ENCODE measurements at places on chromosomes 5 and 9.

DNA sequence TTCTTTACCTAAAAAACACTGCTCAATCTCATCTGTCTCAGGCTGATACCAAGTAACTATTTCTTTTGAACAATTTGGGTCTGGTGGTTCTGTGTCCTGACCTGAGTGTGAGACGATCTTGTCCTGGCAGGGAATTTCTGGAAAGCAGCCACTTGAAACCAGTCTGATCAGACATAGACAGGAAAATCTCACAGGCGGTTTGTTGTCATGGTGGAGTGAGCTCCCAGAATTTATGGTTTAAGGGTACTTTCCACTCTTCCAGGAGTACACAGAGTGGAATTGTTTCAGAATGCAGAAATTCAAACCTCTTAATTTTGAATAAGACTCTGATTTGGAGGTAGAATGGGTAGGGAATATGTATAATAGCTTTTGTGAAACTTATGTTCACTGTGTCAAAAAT lies 268.2 kb downstream of the ISL1 start:
- DNase-seq = no peak

- DNase-seq = no peak
Measured at GRCh38 chr5:95907067-95907705, 54.5 kb downstream of the ELL2 start.

DNA sequence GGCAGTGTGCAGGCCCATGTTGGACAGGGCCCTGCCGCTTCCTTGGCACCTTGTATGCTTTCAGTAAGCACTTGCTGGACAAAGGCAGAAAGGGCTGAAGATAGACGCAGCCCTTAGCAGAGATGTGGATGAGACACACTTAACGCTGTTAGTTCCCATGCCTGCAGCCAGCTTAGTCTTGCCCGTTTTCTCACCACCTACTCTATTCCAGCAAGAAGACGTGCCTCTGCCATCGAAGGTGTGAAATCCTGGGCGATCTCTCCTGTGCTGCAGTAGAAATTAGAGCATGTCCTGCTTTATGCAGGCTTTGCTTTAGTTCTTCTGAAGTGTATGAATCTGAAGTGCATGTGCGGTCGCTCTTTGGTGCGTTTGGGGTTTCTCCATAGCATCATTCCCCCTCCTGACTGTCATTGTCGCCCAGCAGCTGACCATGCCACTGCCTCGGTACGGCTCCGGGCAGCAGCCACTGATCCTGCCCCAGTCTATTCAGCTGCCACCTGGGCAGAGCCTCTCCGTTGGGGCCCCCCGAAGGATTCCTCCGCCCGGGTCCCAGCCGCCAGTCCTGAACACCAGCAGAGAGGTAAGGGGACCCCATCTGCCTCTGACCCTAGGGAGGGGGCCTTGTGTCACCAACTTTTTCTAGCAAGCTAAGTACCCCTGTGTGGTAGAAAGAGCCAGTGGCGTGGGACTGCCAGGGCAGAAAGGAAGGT lies 11.6 kb upstream of the POMT1 start:
- no peak for DNase-seq

- DNase-seq = no peak
Measured at GRCh38 chr5:160451281-160451680, 29.6 kb downstream of the PTTG1 start.

- no peak for DNase-seq
Measured at GRCh38 chr9:114914139-114914538, 16.3 kb downstream of the TNFSF8 start.

DNA sequence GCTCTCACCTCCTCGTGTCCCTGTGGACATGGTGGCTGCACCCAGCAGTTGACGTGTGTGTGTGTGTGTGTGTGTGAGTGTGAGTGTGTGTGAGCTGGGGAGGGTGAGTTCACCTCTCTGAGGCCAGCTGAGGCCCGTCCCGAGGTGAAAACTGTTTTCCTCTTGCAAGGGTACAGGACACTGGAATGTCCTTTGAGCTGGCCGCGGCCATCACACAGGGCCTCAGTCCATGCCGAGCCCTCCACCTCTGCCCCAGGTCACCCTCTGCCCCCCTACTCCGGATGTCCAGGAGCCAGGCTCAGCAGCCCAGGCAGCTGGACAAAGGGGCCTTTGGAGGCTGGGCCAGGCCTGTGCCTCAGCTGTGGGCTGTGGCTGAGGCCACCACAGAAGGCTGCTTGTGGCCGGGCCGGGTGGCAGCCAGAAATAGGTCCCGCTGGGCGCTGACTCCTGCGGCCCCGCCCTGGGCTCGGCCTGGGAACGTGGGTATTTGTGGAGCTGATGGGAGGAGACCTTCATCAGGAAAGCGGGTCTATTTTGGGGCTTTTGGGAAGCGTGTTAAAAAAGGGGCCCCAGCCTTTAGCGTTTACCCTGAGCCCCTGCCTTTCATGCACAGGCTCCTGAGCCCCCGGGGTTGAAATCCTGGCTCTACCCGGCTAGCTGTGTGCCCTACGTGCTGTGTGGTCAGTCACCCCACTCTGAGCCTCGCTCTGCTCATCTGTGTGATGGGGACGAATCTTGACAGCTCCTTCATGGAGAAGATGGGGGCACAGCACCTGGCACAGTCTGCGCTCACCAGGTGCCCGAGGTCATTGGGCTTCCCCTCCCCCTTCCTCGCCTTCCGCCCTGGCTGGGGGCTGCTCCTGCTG lies 75.1 kb upstream of the IER5L start:
- no peak for DNase-seq

GRCh38 chr9:95822583-95823431 lies 52.7 kb upstream of the ERCC6L2 start:
- peak; percentile 86 for DNase-seq

- peak; percentile 26 for DNase-seq
Measured at GRCh38 chr9:133967024-133967741, 24.9 kb downstream of the VAV2 start.

DNA sequence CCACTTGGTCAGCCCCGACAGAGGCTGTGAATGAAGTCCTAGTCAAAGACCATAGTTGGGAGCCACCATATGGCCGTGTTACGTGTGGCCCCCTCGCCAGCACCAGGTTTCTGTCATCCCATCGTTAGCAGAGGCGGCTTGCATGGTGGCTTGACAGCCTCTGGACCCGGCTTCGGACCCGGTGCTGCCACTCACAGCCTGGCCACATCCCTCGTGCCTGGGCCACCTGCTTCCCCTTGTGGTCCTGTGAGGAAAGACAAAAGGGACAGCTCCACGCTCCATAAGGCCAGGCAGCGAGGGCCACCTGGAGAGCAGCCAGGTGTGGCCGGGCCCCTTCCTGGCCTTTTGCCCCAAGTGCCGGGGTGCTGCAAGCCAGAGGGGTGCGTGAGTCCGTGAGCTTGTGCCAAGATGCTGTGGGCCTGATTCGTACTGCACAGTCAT lies 6.2 kb downstream of the NKD2 start:
- DNase-seq = no peak

GRCh38 chr5:89301321-89302025 lies 418.5 kb upstream of the MEF2C start:
- DNase-seq = no peak

All from fibroblast of skin of abdomen (primary cell).